Liver (tissue), 10 donors: ENCODE measurements at places on chromosomes 5 and 9. TPM values are rescaled to one million over a fixed set of nuclear protein-coding genes. Genes with fewer than 3 reads are reported as not detected.

- H3K36me3 ChIP-seq, result no peaks in the 10 kb centered on the region
- no peak overlapping the region for H3K27ac ChIP-seq
- H3K27me3 ChIP-seq, result peaks cover 7% of the 10 kb centered on the region
- no peak overlapping the region for H3K4me3 ChIP-seq
Observed at GRCh38 chr9:89175828-89176261, 2.8 kb downstream of the SHC3 start.

GRCh38 chr9:75552941-75553340 is 337.5 kb upstream of the PCSK5 start:
- H3K27me3 ChIP-seq, result no peaks in the 10 kb centered on the region
- H3K27ac ChIP-seq, result no peak overlapping the region
- H3K4me1 ChIP-seq, result no peaks in the 10 kb centered on the region

DNA sequence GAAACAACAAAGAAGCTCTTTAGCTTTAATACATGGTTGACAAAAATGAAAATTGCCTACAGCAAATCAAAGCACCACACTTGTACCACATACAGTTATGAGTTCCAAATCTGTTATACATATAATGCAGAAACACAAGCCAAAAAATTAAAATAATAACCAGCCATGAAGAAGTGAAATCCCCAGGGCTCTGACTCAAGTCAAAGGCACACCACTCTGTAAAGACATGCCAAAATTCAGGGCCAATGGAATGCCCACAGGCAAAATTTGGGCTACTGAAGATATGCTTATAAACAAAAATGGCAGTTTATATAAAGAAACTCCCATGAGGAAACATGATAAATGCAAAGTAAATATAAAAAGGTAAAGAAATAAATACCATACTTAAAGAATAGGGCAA is 29.0 kb downstream of the THBS4 start:
- no peak overlapping the region for H3K27ac ChIP-seq
- H3K27me3 ChIP-seq, result no peaks in the 10 kb centered on the region
- H3K36me3 ChIP-seq, result no peaks in the 10 kb centered on the region
- no peaks in the 10 kb centered on the region for H3K4me1 ChIP-seq
- DNase-seq, result no peak

DNA sequence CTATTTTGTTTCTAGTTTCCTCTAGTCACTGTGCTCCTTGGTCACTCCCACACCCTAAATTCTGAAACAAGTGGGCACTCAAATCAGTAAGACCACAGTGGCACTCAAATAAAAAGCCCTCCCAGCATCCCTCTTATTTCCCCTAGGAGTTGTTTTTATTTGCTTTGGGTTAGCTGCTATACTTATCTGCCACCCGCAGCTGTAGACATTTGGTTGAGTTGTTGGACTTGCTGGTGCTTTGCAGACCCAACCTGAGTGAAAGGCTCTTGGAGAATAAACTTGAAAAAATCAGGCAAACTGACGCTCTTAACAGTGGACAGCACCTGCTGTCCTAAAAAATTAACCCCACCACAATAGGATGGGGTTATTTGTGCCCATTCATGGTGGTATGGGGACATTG is 203.0 kb downstream of the SPATA31A6 start:
- no peaks in the 10 kb centered on the region for H3K4me1 ChIP-seq
- no peak for DNase-seq
- no peaks in the 10 kb centered on the region for H3K27me3 ChIP-seq
- no peak overlapping the region for H3K4me3 ChIP-seq
- no peaks in the 10 kb centered on the region for H3K36me3 ChIP-seq

GRCh38 chr9:94728719-94729118 is 2.2 kb downstream of the AOPEP start:
- H3K36me3 ChIP-seq, result no peaks in the 10 kb centered on the region
- H3K27ac ChIP-seq, result no peak overlapping the region
- no peak overlapping the region for H3K4me3 ChIP-seq
- H3K27me3 ChIP-seq, result no peaks in the 10 kb centered on the region
- no peak for DNase-seq

- no peak for DNase-seq
- H3K27ac ChIP-seq, result no peak overlapping the region
- H3K4me1 ChIP-seq, result no peaks in the 10 kb centered on the region
- H3K27me3 ChIP-seq, result no peaks in the 10 kb centered on the region
- H3K4me3 ChIP-seq, result no peak overlapping the region
Observed at GRCh38 chr5:26343801-26344325, 694.5 kb downstream of the CDH9 start.

The CD274 gene
- total RNA-seq, result 3.1 TPM

DNA sequence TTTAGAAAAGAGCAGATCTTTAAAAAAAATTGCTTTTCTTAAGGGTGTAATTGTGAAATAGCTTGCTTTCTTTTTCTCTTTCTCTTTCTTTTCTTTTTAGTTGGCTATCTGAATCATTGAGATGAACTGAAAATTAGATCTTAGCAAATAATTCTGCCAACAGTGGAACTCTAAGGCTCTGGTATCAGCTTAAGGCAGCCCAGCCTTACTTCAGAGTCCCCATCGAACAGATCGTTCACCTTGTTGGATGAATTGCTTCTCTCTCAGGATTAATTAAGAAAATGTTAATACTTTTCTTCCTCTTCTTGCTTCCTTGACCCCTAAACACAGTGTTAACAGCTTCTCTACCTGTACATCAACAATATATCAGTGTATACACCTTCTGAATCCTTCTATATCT is 92.1 kb downstream of the ZCCHC7 start:
- no peaks in the 10 kb centered on the region for H3K4me1 ChIP-seq
- DNase-seq, result no peak
- no peak overlapping the region for H3K4me3 ChIP-seq
- no peaks in the 10 kb centered on the region for H3K27me3 ChIP-seq
- H3K36me3 ChIP-seq, result no peaks in the 10 kb centered on the region

The CARTPT gene
- not detected for total RNA-seq

The TNFSF15 gene
- total RNA-seq, result 0.08 TPM

The ZBTB6 gene
- total RNA-seq, result 5.1 TPM

DNA sequence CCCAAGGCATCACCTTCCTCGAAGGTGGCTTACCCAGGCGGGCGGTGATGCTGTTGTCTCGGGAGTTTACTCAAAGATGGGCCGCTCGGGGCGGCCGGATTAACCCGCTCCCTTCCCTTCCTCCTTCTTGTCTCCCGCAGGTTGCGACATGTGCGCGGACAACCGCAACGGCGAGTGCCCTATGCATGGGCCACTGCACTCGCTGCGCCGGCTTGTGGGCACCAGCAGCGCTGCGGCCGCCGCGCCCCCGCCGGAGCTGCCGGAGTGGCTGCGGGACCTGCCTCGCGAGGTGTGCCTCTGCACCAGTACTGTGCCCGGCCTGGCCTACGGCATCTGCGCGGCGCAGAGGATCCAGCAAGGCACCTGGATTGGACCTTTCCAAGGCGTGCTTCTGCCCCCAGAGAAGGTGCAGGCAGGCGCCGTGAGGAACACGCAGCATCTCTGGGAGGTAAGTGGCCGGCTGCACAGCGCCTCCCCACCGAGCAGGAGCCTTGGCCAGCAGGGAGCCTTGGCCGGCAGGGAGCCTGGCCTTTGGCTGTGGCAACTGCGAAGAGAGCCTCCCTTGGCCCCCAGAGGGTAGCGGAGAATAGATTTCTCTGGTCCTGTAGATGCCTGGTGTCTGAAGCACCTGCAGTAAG is 10.6 kb downstream of the PRDM6 start:
- DNase-seq, result no peak
- H3K27me3 ChIP-seq, result peaks cover 13% of the 10 kb centered on the region
- H3K4me3 ChIP-seq, result peak overlapping the region; percentile 32

The LCN9 gene
- total RNA-seq, result not detected

The PCDHA2 gene
- not detected for total RNA-seq
